ENCODE measurements at places on chromosomes 2 and 18.
A peak's percentile ranks its signal among the peaks of the same experiment; 100 is the strongest.

- DNase-seq, result no peak
Observed at GRCh38 chr2:180374502-180375281, 367.6 kb upstream of the CWC22 start.

DNA sequence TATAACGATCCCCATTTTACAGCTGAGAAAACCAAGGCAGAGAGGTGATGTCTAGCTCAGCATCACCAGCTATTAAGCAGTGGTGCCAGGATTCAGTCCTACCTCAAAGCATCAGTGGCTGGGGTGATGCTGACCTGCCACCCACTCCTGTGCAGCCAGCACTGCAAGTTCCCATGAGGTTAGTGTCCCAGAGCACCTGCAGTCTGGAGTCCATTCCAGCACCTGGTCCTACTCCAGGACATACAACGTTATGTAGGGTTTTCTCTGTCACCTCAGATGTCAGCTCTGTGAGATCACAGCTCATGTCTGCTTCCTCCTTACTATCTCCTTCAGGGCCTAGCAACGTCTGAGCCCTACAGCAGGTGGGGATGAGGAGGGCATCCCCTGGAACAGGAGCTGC, 328.0 kb upstream of the HS6ST1 start:
- no peak for DNase-seq

GRCh38 chr18:34322365-34323289, 97.9 kb upstream of the NOL4 start:
- DNase-seq, result peak; percentile 69

- DNase-seq, result no peak
Observed at GRCh38 chr2:56732946-56733345, 549.2 kb downstream of the CCDC85A start.
